Stimulated activated CD8-positive, alpha-beta memory T cell treated with anti-CD3 and anti-CD28 coated beads, Interleukin-2, amount 100 ng/mL, for 1 hour (primary cell): ENCODE measurements at places on chromosomes 3 and 15.

GRCh38 chr3:124621498-124621897 lies 108.8 kb upstream of the UMPS start:
- no peak for DNase-seq

DNA sequence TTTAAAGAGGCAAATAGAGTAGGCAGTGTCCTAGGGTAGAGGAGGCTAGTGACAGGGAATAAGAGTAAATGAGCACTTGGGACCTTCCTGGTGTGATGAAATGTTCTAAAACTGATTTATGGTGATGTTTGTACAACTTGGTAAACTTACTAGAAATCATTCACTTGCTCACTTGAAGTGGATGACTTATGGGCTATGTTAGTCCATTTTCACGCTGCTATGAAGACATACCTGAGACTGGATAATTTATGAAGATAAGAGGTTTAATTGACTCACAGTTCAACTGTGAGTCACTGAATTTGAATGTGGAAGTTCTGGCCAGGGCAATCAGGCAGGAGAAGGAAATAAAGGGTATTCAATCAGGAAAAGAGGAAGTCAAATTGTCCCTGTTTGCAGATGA lies 31.7 kb upstream of the DHX36 start:
- DNase-seq: no peak

DNA sequence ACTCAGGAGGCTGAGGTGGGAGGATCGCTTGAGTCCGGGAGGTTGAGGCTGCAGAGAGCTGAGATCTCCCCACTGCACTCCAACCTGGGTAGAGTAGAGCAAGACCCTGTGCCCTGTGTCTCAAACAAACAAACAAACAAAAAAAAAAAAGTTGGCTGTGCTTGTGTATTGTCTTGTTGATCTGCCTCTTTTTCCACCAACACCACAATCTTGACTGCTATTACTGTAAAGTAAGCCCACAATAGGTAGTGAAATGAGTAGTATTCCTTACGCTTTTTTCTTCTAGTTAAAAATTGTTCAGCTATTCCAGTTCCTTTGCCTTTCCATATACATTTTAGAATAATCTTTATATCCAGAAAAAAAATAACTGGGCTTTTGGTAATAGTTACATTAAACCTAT lies 35.5 kb downstream of the PTH1R start:
- DNase-seq: no peak

DNA sequence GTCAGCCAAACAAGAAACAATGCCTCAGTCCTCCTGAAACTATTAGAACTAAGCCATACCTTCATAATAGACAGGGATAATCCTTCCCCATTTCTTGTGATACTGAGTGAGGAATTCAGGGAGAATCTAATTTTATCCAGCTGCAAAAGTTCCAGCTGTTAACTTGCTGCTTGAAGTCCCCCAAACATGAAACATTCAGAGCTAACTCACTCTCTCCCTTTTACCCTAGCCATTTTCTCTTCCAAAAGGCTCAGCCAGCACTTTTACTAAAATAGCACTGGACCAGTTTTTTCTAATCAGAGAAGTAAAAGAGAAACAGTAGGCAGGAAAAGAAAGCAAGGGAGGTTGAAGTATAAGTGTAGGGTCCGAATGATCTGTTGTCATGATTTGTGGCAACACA lies 268.1 kb downstream of the TAFA4 start:
- no peak for DNase-seq

DNA sequence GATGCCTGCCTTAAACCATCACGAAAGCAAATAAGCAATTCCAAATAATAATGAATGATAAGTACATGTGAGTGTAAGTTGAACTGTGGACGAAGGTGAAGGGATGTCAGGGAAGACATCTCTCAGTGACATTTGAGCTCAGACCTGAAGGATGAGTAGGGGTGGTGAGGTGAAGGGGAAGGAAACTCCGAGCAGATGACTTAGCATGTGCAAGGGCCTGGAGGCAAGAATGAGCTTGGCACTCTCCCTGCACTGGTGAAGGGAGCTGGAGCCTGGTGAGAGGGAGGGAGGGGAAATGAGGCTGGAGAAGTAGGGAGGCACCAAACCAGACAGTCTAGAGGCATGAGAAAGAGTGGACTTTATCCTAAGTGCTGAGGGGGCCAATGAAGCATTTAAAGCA lies 84.3 kb downstream of the MTHFS start:
- no peak for DNase-seq

DNA sequence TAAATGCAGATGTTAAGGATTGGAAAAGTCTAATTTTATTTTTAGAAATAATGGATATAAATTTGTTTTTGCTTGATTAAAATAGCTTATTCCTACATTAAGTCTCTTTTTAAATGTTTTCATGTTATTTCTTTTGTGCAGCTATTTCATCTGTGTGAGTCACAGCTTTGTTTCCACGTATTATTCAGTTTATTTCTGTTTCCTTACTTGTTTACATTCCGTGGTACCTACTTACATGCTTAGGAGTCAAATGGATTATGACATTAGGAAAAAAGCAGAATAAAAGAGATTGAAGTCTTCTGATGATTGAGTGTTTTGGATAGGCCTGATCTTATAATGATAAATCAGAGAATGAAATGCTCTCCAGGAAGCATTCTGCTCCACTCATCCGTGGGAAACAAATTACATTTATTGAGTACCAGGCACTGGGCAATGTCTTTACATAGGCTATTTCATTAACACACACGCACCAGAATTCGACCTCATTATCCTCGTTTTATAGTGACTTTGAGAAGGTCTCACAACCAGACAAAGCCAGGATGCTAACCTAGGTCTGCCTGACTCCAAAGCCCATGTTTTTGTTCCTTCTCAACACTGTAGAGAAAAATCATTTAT lies 38.1 kb upstream of the RASA2 start:
- no peak for DNase-seq

DNA sequence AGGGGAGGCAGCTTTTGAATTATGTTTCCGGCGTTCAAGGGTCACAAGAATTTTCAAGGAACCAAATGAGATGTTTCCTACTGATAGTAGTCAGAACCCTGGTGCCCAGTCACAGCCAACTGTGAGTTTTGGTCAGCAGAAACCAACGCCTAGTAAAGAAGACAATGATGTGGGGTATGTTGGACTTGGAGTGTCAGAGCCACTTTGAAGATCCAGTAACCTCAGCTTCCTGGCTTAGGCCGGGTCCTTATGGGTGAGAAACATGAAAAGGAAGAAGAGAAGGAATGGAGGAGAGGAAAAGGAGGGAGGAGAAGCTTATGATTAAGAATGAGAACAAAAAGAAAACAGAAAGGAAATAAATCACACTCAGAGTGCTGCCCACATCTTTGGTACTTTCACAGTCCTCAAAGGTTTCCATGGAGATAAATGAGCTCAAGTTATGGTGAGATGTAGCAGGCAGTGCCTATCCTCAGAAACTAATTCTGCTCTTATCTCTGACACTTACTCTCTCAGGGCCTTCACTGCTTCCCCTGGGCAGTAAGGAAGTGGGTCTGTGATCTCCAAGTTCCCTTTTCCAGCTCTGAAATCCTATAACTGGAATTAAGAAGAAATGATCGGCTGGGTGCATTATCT lies 2.0 kb upstream of the MCF2L2 start:
- no peak for DNase-seq

DNA sequence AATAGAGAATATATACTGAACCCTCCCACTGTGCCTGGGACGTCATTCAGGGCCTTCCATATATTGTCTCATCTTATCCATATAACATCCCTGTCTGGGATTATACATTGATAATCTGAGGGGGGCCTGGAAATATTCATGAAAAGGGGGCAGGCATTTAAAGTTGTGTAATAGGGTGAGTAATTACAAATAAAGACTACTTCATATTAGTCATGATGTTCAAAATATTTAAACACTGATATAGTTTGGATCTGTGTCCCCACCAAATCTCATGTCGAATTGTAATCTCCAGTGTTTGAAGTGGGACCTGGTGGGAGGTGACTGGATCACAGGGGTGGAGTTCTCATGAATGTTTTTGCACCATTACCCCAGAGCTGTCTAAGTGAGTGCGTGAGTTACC lies 97.8 kb downstream of the AQP9 start:
- no peak for DNase-seq

DNA sequence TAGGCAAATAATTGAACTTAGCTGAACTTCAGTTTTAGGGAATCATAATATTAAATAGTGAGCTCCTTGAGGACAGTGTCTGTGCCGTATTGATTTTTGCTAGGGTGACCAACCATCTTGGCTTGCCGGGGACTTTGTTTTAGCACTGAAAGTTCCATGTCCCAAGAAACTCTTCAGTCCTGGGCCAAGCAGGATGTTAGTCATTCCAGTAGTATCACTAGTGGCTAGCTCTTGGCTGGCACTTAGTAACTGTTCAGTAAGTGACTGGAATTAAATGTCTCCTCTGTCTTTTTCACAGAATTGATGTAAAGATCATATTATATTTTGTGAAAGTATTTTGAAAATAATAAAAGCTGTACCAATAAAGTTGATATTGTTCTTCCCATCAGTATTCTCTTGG lies 42.3 kb downstream of the RSRC1 start:
- no peak for DNase-seq

DNA sequence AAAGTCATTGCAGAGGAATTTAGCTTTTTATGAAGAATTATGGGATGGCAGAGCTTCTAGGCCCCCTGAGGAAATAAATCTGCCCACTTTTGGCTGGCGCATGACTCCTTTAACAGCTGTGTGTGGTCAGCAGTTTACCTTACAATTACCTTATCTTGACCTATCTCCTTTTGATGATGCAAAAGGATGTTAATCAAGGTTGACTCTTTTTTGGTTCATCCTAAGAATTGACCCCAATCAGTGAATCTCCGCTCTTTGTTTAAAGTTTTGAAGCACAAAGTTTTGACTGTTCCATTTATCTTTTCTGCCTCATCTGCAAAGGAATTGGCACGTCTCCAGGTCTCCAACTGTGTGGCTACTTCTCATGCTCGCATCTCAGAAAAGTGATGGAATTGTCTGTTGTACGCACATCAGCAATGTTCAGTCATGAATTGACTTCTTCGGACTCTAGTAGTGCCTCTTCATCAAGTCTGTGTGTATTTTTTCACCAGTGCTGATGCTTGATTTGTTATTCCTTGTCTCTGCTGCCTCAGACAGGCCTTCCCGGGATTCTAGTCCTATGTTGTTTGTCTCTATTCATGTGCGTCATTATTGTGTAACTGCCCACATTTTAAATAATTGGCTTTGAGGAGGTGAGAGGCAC lies 196.2 kb upstream of the CFAP20DC start:
- no peak for DNase-seq

DNA sequence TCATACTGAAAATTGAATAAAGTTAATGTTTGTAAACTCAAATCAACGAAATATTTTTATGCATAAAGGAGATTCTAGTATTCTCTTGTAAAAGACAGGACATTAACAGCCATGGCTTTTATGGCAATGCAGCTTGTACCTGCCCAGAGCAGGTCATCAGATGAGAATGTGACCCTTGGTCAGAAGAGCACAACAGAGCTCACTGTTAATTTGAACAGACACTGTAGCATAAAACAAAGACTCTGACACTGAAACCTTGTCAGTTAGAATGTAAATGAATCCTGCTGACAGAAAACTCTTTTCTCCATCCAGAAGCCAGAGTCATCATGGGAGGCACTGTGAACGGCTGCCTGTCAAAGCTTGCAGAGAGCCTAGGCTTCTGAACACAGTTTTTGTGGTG lies 410.6 kb downstream of the RAP2B start:
- no peak for DNase-seq

GRCh38 chr3:153144071-153144470 lies 18.0 kb upstream of the RAP2B start:
- DNase-seq: no peak

DNA sequence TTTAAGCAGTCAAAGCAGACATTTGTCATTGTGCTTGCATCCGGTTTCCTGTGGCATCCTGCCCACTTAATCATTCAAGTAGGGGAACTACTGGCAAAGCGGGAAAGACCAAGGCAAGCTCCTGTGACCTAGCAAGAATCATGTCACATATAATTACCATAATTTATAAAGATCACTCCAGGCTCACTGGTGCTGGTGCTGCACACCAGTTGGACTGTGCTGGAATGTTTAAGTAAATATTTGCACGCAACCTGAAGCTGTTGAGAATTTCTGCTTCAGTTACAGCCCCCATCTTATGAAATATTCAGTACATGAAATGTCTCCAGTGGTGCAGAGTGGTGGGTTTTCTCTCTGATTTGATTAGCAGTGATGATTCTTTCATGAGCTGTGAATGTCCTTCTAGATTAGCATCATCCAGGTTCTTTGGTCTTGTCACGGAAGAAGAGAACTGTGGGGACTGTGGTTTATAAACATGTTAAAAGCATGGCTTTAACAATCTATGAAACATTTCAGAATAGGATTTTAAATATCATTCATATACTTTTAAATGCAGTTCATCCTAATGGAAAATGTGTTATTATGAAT lies 621.3 kb upstream of the EPHA6 start:
- no peak for DNase-seq

- no peak for DNase-seq
Measured at GRCh38 chr3:67292356-67293121, 294.4 kb downstream of the KBTBD8 start.

GRCh38 chr3:127749361-127749760 lies 73.0 kb downstream of the MGLL start:
- DNase-seq: no peak

GRCh38 chr15:78716651-78717050 lies 75.6 kb upstream of the CHRNB4 start:
- DNase-seq: no peak

- DNase-seq: no peak
Measured at GRCh38 chr3:98733812-98734281, 29.3 kb upstream of the ST3GAL6 start.

DNA sequence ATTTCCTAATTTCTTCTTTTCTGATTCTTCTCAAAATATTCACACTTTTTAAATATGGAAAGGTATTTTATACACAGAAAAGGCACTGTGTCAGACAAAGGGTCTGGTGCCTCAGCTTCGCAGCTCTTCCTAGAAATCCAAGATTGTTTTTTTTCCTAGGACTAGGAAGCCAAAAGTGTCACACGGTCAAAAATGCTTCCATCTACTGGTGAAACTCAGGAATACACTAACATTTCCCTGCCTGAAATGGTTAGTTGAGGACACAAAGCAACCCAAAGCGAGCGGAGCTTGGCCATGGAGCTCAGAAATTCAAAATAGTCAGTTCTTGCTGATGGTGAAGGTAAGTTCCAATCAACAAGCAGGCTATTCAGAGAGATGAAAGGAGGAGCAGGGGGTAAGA lies 426.5 kb upstream of the RASGRP1 start:
- no peak for DNase-seq

DNA sequence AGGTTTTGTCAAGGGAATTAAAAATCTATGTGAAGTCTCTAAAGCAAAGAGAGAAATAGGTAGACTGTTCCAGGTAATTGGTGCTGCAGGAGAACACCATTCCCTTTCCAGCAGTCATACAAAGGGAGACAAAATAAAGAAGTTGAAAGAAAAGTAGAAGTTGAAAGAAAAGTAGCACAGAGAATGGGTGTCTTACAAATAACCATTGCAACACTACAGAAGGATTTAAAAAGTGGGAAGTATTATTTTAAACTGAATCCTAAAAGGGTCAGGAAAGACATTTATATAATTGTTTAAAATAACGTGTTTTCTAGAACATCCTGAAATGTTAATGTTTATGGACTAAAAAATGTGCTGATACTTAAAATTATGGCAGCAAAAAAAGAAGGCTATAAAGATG lies 223.8 kb downstream of the RSRC1 start:
- no peak for DNase-seq

- no peak for DNase-seq
Measured at GRCh38 chr3:28240441-28240840, 978 bp upstream of the CMC1 start.

GRCh38 chr3:52041118-52041731 lies 15.1 kb downstream of the DUSP7 start:
- DNase-seq: no peak

- no peak for DNase-seq
Measured at GRCh38 chr15:47422881-47423665, 294.2 kb upstream of the SEMA6D start.
